Erythroblast (primary cell): ENCODE measurements at places on chromosomes 6 and 20.

GRCh38 chr6:89208551-89208950 lies 8.6 kb downstream of the GABRR1 start:
- DNase-seq = no peak

- no peak for DNase-seq
Measured at GRCh38 chr6:3841066-3841454, 8.1 kb upstream of the FAM50B start.

DNA sequence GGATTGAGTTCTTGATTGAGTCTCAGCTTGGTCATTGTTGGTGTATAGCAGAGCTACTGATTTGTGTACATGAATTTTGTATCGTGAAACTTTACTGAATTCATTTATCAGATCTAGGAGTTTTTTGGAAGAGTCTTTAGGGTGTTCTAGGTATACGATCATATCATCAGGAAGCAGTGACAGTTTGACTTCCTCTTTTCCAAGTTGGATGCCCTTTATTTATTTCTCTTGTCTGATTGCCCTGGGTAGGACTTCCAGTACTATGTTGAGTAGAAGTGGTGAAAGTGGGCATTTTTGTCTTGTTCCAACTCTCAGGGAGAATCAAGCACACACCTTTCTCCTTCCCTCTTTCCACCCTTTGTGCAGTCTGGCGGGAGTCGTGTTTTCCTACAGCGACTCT lies 26.4 kb downstream of the RPP40 start:
- DNase-seq = no peak

GRCh38 chr6:69868252-69868804 lies 2.0 kb downstream of the COL19A1 start:
- DNase-seq = no peak

GRCh38 chr6:107741191-107741680 lies 82.9 kb downstream of the SCML4 start:
- no peak for DNase-seq

GRCh38 chr20:52869698-52870501 lies 102.3 kb upstream of the TSHZ2 start:
- DNase-seq = no peak

DNA sequence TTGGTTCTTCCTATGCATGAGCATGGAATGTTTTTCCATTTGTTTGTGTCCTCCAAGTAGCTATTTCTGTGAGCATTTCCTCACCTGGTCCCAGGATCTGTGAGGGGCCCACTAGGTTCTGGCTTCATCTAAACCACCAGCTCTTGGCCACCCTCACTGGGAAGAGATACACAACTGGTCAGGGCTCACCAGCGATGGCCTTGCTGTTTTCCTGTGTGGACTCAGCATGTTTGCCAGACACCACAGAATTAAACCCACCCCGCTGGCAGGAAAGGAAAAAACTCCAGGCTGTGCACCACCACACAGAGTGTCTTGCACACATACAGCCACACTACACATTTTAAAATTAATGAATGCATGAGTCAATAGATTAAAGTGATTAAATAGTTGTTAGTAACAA lies 65.1 kb upstream of the NXT1 start:
- no peak for DNase-seq
